ENCODE measurements at places on chromosomes 11 and 22.

DNA sequence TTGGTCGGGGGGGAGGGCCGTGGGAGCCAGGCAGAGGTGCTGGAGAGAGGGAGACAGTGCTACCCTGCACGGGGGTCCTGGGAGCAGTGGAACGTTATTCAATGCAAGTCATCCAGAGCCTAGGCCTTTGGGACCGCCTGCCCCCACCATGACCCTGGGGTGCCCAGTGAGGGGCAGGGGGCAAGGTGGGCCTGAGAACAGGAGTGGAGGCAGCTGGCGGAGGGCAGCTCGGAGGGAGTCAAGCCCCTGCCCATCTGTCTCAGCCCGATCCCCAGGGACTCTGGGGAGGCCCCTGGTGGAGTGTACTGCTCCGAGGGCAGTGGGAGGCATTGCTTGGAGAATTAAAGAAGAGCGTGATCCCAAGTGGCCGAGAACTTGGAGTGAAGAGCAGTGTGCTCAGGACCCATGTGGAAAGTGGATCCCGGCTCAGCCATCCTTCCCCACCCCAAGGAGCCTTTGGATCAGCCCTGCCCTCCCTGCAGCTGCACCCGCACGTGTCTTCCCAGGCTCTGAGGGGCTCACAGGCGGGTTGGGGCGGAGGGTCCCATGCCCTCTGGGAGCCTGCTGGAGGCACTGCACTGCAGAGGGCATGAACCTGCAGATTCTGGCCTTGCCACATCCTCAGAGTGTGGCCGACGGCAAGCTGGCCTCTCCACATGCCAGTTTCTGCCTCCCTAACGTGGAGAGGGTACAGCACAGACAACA is 34.0 kb upstream of the SMIM38 start:
- DNase-seq: no peak

DNA sequence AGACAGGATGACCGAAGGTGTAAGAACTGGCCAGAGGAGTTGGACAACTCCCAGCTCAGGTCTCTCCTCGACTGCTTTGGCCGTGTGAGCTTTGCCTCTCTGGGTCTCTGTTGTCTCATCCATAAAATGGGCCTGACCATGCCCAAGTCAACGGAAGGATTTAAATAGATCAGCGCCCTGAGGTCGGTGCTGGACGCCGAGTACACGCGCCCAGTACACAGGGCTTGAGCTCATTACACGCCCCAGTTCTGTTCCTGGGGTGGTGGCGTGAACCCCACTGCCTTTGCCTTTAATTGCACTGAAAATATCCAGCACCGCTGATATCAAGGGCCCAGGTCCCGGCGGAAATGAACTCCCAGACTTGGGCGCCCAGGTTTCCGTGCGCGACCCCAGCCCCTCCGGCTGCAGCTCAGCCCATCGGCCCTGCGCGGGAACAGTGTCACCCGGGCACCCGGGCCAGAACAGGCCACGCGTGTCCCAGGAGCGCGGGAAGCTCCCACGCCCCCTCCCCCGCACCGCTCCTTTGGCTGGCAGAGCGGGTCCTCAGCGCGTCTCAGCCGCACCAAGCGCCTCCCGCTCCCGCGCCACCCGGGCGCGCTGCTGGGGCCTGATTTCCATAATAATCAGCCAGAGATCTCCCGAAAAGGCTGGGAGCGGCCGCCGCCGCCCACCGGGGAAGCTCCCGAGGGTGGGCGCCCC is 42.2 kb downstream of the CYTH4 start:
- no peak for DNase-seq

DNA sequence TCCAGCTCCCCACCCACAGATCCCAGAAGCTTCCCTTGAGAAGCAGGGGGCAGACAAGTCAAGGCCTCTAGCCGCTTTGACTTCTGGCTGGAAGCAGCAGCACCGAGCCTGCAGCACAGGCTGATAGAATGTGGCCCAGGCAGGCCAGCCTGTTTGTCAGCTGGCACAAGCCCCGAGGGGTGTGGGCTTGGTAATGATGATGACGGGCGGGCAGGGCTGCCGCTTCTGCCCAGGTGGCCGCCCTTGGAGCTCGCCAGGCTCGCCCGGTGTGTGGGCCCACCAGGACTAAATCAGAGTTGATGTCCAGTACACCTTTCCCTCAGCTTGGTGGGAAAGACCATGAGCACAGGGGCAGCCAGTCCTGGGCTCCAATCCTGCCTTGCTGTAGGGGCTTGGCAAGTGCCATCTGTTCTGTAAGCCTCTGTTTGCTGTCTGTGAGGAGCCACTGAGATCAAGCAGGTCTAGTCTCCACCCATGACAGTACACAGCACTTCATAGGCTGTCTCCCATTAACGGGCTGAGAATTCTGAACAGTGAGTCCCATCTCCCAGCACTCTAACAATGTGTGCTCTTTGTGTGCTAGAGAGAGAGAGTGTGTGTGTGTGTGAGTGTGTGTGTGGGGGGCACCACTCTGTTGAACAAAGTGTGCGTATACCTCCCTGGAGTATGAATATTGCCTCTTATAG is 26.8 kb downstream of the MICAL2 start:
- DNase-seq: no peak

DNA sequence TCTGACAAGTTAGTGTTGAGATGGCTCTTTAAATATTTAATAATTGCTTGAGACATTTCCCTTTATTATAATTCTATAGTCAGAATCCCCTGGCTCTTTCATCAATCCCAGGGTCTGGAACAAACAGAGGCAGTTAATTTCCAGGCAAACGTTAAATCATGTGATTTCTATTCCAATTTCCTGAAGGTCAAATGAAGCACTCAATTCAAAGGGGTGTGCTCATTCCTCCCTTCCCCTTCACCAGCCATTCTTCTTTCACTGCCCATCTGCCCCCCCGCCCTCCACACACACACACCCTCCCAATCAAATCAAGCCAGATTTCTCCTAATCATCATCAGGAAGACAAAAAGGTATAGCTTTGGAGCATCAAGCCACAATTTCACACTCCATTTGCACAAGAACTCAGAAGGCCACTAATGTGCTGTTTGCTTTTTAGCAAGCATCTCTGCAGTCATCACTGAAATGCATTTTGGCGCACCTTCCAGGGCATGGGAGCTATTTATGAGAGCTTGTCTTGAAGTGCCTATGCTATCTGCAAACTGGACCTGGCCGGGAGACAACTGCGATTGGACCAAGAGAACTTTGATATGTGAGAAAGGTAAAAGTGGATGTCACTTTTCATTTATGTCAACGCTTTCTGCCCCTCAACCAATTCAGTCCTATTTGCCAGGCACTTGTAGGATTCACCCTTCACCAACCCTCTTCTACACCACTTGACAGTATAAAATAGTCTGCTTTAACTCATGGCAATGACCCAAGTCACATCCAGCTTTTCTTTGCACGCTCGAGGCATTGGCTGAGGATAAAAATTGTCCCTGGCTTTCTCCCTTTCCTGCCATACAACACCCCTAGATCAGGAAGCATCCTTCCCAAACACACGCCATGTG is 315.1 kb upstream of the API5 start:
- DNase-seq: no peak

DNA sequence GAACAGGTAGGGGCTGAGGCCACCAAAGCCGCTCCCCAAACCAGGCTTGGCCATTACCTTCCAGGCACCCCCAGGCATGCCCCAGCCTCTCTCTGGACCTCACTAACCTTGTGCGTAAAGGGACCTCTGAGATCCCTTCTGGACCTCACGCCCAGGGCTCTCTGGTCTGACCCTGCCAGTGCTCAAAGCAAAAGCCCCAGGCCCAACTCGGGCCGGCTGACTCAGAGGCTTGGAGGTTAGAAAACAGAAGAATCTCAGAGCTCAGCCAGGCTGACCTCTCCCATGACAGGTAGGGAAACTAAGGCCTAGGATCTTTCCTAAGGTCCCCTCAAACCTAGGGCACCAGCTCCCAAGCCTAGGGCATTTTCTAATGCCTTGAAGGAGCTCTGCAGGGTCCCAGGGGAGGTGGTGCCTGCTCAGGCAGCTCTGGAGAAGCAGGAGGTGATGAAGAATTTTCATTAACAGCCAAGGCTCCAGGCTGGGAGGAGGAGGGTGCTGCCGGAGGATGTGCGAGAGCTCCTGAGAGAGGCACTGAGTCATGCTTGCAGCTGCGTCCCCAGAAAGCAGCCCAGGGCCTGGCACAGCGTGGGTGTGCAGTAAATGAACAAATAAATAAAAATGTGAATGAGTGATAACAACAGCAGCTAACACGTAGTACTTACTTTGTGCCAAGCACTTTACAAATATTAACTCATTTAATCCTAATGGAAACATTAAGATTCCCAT is 25.6 kb downstream of the ARRB1 start:
- DNase-seq: no peak

DNA sequence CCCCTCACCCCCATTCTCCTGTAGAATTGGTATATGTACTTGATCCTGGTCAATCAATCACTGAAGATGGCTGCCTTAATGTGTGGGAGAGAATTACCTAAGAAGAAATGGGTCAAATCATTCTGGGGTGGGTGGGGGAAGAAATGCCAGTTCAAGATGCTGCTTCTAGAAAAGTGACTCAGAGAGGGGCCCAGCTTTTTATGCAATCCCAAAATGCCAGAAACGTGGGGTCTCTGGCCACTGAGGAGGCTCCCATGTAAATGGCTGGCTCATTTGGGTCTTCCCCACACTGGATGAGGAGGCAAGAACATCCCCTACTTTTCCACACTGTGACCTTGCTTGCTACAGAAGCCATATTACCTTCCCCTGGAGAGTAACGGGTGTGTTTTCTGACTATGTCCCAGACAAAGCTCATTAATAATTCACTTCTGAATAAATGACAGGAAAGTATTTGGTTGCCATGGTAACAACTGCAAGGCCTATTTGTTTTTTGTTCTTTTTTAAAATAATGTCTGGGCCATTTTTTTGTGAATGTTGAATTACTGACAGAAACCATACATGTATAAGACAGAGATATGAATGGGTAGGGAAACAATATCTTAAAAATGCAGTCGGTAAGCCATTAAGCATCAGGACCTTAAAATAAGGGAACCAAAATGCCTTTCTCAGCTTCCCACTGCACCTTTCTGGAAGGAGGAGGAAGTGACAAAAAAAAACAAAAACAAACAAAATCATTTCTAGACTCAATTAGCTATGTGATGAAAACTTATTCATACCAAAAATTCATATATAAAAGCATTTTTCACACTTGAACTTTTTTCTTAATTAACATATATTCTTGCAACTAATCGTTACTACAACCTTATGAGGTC is 32.0 kb downstream of the SLC1A2 start:
- DNase-seq: no peak

GRCh38 chr11:125952973-125953372 is 7.1 kb downstream of the VSIG10L2 start:
- no peak for DNase-seq

DNA sequence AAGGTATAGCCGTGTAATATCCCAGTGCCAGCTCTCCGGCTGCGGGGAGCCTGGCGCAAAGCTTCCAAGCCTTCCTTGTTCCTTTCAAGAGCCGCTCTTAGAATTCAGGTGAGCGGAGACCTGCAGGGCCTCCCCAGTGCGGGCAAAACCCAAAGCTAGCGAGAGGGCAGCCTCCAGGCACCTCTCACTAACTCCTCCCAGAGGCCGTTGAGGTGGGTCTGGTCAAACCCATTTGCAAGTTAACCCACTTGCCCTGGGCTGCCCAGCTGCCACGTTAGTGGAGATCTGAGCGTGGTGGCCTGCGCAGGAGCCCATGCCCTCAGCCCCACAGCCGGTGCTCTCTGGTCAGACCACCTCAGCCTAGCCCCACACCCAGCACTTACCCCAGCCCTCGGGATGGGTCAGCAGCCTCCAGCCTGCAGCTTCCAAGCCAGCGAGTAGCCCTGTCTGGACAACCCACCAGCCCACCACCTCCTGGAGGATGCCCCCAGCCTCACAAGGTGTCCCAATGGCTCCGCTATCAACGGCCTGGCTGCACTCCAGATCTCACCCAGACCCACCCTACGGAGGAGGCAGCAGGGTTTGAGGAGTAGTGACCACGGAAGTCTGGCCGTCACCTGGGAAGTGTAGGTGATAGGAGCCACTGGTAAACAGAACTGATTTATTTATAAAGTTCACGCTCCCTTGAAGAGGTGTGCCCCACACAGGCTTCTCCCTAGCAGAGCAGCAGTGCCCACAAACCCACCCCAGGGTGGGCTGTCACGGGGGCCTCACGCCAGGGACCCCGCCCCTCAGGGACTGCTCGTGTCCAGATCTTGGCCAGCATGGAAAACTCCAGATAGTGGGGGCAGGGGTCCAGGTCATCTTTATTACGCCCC is 2.3 kb downstream of the ASCL2 start:
- DNase-seq: no peak

DNA sequence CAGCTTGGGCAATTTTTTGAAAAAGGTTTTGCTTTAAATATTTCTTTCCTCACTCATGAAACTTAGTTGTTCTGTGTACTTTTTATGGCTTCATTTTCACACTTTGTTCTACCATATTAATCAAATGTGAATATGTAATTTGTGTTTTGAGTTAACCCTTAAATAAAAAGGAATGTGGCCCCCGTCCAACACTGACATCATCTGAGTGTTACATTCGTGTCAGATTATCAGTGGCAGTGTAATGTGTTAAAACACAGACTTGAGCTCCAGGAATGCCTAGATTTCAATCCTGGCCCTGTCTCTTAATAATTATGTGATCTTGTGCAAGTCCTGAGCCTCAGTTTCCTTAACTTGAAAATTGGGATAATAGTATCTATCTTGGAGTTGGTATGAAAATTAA is 5.6 kb downstream of the RTN3 start:
- no peak for DNase-seq

DNA sequence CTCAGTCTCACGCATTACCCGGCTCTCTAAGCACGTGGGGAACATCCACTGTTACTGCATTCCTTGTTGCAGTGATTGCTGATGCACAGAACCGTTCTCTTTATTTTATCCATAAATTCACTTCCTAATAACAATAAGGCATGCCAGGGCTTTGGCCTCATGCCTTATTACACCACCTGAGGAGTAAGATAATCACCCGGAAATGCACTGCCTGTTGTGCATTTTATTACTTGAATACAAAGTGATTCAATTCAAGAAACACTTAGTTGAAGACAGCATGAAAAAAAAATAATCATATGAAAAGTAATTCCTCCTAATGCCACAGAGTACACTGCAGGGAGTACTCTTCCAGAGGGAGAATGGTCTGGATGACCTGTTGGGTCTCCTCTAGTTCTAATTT is 19.2 kb downstream of the EFCAB6 start:
- DNase-seq: no peak

DNA sequence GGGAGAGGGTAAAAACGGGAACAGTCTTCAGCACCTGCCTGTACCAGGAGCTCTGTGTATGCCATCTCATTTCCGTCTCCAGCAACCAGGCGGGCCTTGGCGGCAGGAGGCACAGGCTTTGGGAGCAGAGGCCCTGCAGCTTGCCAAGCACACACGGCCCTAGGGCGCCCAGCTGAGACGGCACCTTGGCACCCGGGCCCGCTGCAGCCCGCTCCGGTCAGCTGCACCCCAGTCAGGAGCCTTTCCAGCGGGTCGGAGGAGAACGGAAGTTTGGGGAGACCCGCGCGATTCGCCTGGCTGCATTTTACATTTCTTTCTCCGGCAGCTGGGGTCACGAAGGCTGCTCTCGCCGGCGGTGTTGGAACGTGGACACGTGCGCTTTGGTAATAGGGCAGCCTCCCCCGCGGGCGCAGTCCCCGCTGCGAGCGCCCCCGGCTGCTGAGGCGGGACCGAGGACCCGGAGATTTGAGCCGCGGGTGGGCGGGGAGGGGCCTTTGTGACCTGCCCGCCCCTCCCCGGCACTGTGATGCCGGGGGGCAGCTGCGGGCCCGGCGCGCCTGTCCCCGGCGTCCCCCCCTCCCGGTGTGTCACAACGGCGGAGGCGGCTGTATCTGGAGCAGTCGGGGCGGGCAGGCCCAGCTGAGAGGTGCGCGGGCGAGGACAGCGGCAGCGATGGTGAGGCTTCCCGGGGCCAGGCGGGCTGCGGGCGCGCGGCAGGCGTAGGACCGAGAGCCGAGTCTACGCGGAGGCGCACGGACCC is at the start of gene TUBA8:
Gene TUBA8 (plus strand): TSS at position 616 of the 760 bp plus-strand sequence. CDS start 57 bp downstream, at position 673.
- no peak for DNase-seq

- no peak for DNase-seq
Observed at GRCh38 chr22:38850941-38851849, 7.4 kb upstream of the NPTXR start.

All from right renal pelvis (tissue), 4 donors.